ENCODE measurements at places on chromosomes 11 and 22.

DNA sequence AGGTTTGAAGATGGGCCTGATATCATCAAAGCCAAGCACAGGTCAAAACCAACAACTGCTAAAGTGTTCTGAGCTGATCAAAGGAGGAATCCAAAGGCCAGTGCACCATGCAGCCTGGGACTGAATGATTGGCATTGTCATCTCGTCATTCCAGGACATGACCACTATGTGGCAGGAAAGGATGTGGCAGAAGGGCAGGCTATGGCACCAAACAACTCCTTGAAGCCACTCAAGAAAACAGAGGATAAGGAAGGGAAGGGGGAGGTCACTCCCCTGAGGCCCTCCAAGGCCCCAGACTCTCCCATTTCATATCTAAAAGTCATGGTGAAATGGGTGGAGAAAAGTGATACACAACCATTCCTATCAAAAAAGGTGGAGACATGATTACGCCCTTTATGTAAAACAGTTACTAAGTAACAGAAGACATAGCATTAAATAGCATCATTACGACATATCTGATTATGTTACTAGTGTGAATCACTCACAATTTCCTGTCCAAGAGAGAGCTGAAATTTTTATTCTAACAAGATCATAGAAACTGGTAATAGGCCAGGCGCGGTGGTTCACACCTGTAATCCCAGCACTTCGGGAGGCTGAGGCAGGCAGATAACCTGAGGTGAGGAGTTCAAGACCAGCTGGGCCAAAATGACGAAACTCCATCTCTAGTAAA is 49.3 kb downstream of the AHNAK start:
- DNase-seq, result no peak

DNA sequence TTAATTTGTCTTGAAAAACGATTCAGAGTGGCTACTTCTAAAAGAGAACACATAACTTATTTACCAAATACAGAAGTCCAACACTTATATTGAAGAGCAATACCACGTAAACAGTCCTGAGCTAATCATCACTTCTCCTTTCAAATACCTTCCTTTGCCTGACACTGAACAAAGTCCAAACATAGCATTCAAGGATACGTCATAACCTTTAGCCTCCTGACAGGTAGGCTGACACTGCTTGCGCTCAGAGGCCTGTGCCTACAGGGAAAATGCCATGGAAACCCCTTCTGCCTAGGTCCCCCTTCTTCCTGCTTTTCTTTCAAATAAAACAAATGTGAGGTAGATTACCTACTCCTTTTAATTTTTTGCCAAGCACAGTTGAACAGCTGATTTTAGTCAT is 510.0 kb downstream of the INSC start:
- no peak for DNase-seq

GRCh38 chr22:42134100-42135020 is 3.8 kb upstream of the CYP2D6 start:
- DNase-seq, result no peak

GRCh38 chr11:114340311-114341131 is 44.3 kb downstream of the NNMT start:
- DNase-seq, result peak; percentile 64

- no peak for DNase-seq
These were observed 8.4 kb downstream of the OR10V1 start for GRCh38 chr11:59705294-59705693.

DNA sequence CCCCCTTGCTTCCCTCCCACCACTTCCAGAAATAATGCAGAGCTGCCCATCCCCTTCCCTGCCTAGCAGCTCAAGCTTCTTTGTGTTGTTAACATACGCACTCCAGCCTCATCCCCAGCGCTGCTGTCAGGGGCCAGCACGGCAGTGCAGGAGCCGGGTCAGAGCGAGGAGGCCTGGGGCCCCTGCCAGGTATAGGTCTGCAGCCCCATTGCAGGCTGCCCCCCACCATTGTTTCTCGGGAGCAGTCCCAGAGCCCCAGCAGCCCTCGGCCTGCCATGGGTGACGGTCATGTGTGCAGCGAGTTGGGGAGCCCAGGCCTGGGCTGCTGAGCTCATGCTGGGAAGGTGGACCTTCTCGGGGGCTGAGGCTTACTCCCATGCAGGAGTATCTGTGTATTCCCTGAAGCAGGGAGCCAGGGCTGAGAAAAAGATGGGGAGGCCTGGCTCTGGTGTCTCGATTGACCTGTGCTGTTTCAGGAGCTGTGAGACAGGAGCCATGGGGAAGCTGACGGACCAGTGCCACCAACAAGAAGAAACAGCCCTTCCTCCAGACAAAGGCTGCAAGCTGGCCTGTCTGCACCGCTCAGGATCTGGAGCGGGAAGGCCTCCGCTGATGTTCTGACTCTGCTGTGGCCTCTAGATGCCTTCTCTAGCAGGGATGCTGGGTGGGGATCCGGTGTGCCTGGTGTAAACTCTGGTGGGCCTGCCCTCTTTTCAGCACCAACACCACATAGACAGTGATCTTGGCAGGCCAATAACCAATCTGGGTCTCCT is 220.5 kb upstream of the B3GAT1 start:
- no peak for DNase-seq

DNA sequence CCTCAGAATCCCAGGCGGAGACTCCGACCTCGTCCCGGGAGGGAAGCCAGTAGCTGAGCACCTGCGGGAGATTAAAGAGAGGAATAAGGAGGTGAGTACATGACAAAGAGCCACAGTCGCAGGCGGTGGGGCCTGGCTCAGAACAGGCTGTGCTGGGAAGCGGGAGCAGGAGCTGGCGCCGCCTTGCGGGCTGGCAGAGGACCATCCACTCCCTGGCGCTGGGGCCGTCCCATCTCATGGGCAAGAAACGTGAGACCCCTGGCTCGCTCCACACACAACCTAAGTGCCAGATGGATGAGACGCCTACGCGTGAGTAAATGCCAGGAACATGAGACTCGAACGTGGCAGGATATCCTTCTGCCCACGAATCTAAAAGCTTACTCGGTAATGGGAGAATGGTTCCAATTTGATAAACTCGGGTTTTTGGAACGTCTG is 6.3 kb downstream of the CEND1 start:
- no peak for DNase-seq

DNA sequence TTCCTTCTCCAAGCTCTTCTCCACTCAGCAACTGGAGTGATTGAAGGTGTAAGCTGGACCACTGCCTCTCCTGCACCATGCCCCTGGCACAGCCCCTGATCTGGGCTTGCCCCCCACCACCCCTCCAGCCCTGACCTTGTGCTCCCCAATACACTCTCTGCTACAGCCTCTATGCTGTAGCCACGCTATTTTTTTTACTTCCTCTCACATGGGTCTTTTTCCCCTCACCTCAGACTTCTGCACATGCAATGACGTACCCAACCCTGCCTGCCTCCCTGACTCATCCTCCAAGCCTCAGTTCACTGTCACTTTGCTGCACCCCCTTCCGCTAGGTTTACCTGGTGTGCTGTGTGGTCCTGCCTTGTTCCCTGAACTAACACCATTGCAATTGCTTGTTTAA is 9.0 kb downstream of the CSNK2A3 start:
- no peak for DNase-seq

GRCh38 chr11:67355794-67356386 is 2.5 kb upstream of the POLD4 start:
- no peak for DNase-seq

DNA sequence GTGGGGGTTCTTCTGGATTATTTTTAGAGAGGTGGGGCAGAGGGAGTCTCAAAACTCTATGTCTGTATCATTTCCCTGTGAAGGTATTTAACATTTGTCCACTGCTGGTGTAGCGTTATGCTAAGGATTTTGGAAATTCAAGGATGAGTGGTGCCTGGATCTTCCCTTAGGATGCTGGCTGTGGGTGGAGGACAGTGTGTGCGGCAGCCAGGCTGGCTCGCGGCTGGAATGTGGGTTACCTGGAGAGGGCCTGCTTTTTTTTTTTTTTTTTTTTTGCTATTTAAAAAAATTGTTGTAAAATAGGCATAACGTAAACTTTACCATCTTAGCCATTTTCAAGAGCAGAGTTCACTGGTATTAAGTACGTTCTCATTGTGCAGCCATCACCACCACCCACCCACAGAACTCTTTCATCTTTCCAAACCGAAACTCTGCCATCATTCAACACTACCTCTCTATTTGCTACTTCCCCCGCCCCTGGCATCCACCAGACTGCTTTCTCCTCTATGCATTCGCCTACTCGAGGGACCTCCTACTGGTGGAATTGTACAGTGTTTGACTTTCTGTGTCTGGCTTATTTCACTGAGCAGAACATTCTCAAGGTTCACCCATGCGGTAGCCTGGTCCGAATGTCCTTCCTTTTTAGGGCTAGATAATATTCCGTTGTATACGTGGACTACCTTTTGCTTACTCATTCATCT is 67.1 kb downstream of the PARVB start:
- DNase-seq, result peak; percentile 63

GRCh38 chr22:40855979-40856512 is 393 bp downstream of the ST13 start:
- DNase-seq, result peak; percentile 56

DNA sequence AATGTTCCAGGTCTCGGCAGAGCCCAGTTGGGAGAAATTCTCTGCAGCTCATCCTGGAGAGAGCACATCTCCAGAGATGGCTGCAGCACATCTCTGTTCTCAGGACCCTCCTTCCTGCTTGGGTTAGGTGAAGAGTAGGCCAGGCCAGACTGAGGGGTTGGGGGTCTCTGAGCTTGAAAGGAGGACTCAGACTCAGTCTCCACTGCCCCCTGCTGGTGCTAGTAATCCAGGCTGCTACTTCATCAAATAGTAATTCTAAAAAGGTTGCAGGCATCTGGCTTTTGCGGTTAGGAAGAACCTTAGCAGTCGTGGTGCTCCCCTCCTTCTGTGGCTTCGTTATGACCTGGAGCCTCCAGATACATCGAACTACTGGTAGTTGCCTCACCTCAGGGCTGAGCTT is 9.7 kb downstream of the TUB start:
- peak; percentile 58 for DNase-seq

DNA sequence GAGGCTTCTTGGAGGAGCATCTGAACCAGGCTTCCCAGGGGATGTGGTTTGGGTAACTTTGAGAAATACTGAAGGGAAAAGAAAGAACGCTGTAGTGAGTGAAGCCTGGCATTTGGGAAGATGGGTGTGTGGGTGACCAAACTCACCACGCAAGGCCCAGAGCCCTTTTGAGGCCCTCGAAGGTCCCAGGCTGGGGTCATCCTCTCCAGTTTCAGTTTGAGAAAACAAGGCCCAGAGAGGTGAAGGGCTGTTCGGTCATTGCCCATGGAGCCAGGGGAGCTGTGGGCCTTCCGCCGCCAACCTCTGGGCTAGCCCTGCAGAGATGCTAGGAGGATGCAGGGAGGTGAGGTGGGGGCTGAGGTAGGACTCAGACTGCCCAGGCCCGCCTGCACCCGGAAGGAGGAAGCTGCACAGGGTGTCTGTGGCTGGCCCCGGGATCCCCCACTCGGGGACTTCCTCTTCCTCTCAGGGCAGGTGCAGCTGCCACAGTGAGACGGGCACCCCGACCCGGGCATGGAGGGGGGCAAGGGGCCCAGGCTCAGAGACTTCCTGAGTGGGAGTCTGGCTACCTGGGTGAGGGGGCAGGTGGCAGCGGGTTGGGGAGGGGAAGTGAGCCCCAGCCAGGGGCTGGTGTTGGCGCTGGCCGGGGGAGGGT is at the start of gene CCDC88B:
Gene CCDC88B, plus strand, starts transcription at position 451 of the 655 bp plus-strand sequence. Its CDS starts 63 bp downstream, at position 514.
- DNase-seq, result peak; percentile 90

GRCh38 chr11:108944471-108945178 is 279.8 kb downstream of the DDX10 start:
- no peak for DNase-seq

- DNase-seq, result no peak
These were observed 117.6 kb downstream of the ARHGAP8 start for GRCh38 chr22:44870021-44870420.

- DNase-seq, result no peak
These were observed 2.1 kb upstream of the GSTP1 start for GRCh38 chr11:67581469-67581868.

GRCh38 chr11:120568572-120569307 is 57.2 kb downstream of the GRIK4 start:
- no peak for DNase-seq

DNA sequence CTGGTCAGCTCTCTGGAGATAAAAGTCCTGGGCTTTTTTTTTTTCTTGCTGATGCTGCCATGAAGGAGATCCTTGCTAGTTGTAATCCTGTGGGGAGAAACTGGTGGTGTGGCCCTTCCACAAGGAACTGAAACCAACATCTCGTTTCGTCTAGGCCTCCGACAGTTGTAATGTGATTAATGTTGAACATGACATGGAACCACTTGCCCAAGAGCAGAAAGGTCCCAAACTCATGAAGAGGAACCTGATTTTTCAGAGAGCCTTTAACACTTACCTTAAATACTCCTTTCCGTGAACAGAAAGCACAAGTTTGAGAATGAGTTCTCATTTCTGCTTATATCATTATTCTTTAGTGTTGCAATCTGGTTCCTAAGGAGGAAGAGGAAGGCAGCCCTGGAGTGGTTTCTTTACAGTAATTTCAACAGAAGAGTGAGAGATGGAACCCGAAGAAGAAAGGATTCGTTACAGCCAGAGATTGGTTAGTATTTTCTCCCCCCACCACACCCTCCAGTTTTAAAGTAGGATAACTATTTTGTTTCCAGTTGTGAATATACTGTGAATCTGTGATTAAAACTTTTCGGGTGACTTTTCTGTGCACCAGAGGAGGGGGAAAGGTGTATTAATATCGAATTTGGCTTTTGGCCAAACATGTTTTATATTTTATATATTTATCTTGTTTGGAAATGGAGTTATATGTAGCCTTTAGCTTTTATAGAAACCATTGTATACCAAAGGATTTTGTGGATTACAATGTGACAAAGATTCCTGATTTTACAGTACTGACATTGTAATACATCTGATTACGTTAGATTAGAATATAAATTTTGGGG is 2.0 kb downstream of the KDM2A start:
- peak; percentile 85 for DNase-seq

DNA sequence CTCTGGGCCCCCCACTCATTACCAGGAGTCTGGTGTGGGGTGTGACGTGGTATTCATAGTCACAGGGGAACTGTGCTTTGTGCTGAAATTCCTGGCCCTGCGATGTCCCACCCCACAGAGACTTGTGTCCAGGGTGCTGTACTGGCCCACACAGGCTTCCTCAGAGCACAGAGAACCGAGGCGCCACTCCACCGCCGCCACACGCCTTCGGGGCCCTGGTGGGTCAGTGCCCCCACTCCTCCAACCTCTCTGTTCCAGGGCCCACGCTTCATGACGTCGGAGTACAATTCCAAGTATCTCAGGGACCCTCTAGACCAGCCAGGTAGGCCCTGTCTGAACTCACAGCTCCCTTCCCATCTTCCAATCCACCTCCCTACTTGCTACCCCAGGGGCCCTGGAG is 23.5 kb upstream of the LRRC10B start:
- no peak for DNase-seq

- DNase-seq, result no peak
These were observed 75.7 kb downstream of the GRAMD1B start for GRCh38 chr11:123505546-123506299.

- DNase-seq, result no peak
These were observed 235.4 kb downstream of the METTL15 start for GRCh38 chr11:28343304-28344233.

- DNase-seq, result peak; percentile 88
These were observed 457 bp downstream of the CPSF7 start for GRCh38 chr11:61429346-61429690.

GRCh38 chr11:643849-644738 is 7.0 kb downstream of the DRD4 start:
- no peak for DNase-seq

- DNase-seq, result peak; percentile 76
These were observed 32.1 kb upstream of the GNB1L start for GRCh38 chr22:19886605-19887255.

- peak; percentile 68 for DNase-seq
These were observed 891 bp downstream of the SAMM50 start for GRCh38 chr22:43955883-43956782.

GRCh38 chr11:13333456-13333957 is 55.9 kb downstream of the BMAL1 start:
- no peak for DNase-seq

- DNase-seq, result no peak
These were observed 693 bp upstream of the PRR14L start for GRCh38 chr22:31750365-31751284.

All from NAMALWA (cell line).